ENCODE measurements at places on chromosomes 3 and 15.

GRCh38 chr3:151924753-151925152 lies 51.3 kb downstream of the SUCNR1 start:
- no peak for DNase-seq

DNA sequence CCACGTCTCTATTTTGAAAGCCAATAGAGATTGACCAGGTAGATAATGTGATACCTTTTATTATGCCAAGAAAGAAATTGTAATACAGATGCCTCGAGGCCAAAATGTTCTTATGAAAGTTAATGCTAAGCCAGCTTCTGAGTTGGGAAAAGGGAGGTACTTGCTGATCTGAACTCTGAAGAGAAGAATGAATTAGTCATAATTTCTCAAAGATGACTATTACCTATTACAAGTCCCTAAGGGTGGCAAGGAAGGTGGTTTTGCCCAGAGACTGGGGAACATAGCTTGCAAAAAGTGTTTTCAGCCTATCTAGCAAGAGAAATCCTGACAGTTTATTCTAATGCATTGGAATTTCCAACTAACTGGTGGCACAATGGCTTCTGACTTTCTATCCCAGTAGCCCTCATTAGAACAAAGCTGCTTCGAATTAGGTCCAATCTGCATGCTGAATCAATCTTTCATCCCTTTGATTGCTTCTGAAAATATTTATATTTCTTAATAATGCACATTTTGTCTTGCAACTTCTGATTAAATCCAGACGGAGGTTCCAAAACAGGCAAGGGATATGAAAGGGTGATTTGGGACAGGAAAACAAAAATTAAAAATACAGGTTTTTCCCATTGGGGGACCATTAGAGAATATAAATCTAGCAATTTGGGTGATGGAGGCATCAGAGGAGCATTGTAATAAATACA lies 17.7 kb upstream of the NR2F2 start:
- no peak for DNase-seq

DNA sequence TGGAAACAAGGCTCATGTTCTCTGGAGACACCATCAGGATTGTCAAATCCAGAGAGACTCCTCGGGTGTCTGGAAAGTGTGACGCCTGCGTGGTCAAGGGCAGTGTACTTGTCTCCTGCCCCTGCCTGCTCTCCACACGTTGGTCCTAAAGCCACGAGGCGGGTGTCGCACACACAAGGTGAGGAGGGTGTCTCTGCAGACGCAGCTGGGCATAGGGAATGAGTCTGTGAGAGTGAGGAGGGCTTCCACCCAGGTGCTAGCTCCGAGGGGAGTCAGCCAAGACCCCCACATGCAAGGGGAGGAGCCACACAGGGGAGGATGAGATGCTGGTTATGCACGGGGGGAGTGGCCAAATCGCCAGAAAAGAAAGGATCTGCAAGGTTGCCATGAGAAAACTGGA lies 27.9 kb upstream of the OCA2 start:
- no peak for DNase-seq

GRCh38 chr15:90871716-90872485 lies 3.5 kb downstream of the FURIN start:
- DNase-seq, result no peak

GRCh38 chr3:72153477-72154314 lies 368.7 kb upstream of the PROK2 start:
- no peak for DNase-seq

DNA sequence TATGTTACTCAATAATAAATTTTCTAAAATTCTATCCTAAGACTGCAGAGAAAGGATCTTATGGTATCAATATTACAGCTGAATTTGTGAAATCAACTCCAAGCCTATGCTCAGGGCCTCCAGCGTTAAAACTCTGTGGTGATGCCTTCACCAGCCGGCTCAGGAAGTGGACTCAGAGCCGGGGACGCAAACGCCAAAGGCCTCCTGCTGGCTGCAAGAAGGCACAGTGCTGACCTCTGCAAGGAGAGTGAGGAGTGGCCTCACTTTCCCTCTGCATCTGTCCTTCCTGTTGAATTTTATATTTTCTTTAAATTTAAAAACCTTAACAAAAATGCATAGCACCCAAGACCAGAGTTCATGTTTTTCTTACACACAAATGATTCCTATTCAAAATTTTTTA lies 48.5 kb downstream of the HERC2 start:
- DNase-seq, result peak; percentile 6

DNA sequence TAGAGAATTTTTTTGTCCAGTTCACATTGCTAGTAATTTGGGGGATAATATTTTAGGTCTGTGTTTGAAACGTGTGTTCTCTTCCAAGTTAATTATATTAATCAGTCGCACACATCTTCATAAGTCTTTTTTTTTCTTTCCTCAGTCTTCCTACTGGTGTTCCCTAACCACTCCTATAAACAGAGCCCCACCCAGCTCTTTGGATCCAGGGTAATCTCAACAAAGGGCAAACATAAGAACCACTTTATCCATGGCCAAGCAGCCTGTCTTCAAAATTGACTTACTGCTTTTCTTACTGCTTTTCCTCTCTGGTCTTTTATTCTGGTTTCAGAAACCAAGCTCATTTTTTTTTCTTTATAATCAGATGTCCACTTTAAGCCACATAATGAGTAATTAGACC lies 266.8 kb upstream of the NECTIN3 start:
- DNase-seq, result no peak

DNA sequence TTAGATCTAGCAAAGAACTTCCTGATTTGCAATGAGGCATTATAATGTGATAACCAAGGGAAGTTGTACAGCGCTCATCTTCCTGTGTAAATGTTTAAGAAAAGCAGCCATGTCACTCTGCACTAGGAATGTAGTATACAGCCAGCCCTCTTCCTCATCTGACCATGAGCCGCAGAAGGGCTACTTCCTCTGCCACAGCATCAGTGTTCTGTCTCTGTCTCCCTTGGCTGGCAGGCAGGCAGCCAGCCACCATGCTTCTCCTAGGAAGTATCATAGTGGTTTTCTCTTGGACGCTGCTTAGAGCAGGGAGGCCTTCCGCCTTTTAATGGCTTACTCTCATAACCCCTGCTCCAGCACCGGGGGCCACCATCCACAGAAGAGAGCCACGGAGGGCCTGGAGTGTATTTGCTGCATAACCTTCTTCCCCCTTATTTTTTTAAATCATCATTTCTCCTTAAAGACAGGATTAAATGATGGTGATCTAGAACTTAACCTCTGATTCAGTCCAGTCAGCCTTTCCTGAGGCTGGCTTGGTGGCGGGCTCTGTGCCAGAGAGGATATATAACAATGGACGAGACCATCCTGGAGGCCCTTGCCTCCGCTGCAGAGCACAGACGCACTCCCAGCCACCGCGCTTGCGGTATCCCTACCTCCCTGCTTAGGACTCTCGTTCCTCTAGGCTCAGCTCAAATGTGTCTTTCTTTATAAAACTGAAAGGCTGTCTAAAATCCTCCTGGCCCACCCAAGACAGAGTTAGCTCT lies 57.3 kb upstream of the PLXNA1 start:
- no peak for DNase-seq

DNA sequence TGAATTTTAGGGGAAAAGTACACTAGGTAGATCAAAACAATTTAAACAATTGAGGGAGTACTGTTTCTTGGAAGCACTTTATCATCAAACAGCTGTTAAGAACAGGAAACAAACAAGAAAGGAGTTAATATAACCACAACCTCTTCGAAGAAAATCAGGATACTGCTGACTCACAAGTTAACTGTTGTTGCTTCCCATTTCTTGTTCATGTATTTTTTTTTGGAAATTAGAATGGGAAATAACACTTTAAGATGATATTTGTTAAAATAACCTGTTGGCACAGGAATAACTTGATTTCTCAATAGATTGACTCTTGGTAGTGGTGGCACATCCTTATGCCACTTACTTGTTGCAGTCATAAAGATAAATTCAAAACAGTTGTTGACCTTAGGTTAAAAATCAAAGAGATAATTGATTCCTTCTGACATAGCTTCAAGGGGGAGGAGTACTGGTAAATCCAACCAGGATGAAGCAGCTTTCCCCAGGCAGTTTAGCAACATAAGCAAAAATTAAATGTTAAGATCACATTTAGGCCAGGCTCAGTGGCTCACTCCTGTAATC lies 3.3 kb downstream of the BNIP2 start:
- DNase-seq, result no peak

- DNase-seq, result no peak
Measured at GRCh38 chr3:94171954-94172353, 109.1 kb downstream of the NSUN3 start.

- no peak for DNase-seq
Measured at GRCh38 chr3:13715961-13716360, 163.9 kb downstream of the WNT7A start.

DNA sequence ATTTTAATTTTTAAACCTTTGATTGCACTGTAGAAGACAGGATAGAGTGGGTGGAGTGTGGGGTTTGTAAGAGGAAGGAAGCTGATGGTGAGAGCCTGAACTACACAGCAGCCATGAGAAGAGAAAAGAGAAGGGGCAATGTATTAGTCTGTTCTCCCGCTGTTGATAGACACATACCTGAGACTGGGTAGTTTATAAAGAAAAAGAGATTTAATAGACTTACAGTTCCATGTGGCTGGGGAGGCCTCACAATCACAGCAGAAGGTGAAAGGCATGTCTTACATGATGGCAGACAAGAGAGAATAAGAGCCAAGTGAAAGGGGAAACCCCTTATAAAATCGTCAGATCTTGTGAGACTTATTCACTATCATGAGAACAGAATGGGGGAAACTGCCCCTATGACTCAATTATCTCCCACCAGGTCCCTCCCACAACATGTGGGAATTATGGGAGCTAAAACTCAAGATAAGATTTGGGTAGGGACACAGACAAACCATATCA lies 37.3 kb downstream of the STARD5 start:
- no peak for DNase-seq

- no peak for DNase-seq
Measured at GRCh38 chr3:168671091-168671490, 575.4 kb upstream of the GOLIM4 start.
